ENCODE measurements at places on chromosomes 7 and 10.

DNA sequence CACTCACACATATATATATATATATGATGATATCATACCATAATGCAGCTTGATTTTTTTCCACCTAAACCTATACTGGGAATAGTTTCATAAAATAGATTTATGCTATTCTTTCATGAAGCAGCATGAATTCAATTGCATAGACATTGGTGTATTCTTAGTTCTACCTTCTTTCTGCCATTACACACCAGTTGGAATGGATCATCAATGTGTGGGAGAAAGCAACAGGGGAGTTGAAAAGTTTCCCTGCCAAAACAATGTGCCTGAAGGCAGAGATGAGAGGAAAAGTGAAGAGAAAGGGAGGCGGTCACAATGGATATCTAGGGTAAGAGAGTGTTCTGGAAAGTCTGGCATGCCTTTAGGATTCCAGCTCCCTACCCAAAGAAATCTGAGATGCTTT is 25.2 kb upstream of the ACSL5 start:
- no peak for DNase-seq

DNA sequence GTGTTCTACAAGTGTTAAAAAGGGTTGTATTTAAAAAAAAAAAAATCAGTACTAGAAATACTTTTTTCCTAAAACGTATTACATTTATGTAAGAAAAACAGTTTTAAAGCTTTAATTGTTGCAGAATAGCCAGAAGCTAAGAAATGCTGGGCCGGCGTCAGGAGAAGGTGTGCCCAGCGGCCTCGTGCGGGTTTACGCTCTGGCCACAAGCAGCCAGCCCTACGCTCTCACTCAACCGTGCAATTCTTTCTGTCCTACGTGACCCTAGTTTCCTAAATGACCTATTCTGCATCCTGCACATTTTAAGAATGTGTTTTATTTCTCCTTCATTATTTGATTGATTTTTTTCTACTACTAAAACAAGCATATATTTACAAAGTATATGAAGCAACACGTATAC is 279.7 kb upstream of the KLF14 start:
- DNase-seq = no peak

- no peak for DNase-seq
Measured at GRCh38 chr10:83553366-83553765, 585.9 kb upstream of the GHITM start.

DNA sequence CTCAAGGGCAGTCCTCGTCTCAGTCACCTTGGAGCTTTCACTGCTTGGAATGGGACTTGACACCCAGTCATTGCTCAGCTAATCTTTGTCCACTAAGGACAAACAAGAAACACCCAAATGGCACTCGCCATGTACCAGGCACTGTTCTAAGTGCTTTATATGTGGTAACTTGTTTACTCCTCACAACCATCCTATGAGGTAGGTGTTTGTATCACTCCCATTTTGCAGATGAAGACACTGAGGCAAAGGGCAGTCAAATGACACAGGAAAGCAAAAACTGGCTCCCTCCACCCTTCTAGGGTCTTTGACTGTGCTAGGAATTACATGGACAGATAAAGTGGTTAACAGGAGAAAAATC is 24.7 kb downstream of the DNAJB12 start:
- DNase-seq = no peak

- DNase-seq = no peak
Measured at GRCh38 chr10:13773043-13773442, 186.3 kb downstream of the PRPF18 start.

DNA sequence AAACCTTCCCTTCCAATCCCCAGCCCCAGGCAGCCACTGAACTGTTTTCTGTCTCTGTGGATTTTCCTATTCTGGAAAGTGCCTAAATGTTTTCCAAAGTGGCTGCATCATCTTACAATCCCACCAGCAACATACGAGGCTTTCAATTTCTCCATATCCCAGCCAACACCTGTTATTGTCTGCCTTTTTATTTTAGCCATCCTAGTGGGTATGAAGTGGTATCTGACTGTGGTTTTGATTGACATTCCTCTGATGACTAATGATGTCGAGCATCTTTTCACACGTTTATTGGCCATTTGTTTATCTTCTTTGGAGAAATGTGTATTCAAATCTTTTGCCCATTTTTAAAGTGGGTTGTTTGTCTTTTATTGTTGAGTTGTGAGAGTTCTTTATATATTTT is 6.2 kb upstream of the SMC3 start:
- no peak for DNase-seq

GRCh38 chr7:39490296-39490695 is 75.9 kb upstream of the YAE1 start:
- no peak for DNase-seq

GRCh38 chr10:106513352-106513771 is 651.1 kb downstream of the SORCS1 start:
- DNase-seq = no peak

- no peak for DNase-seq
Measured at GRCh38 chr7:106767078-106767477, 98.0 kb upstream of the PIK3CG start.

GRCh38 chr10:24435374-24435773 is 226.4 kb downstream of the KIAA1217 start:
- DNase-seq = no peak

DNA sequence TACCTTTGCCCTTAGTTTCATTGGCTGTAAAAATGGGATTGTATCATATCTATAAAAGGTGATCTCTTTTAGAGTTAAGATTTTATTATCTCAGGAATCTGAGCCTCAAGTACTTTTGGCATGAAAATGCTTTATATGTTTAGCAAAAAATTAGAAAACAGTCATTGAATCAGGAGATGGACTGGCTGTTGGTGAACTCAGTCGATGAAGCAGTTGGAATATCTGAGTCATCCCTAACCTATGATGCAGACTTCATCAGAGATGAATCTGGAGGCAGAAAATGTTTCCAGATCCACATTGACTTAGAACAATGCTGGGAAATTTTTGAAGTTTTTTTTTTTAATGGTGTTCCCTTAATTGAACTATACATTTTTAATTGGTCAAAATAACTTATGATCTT is 228.5 kb downstream of the SLC25A13 start:
- no peak for DNase-seq

DNA sequence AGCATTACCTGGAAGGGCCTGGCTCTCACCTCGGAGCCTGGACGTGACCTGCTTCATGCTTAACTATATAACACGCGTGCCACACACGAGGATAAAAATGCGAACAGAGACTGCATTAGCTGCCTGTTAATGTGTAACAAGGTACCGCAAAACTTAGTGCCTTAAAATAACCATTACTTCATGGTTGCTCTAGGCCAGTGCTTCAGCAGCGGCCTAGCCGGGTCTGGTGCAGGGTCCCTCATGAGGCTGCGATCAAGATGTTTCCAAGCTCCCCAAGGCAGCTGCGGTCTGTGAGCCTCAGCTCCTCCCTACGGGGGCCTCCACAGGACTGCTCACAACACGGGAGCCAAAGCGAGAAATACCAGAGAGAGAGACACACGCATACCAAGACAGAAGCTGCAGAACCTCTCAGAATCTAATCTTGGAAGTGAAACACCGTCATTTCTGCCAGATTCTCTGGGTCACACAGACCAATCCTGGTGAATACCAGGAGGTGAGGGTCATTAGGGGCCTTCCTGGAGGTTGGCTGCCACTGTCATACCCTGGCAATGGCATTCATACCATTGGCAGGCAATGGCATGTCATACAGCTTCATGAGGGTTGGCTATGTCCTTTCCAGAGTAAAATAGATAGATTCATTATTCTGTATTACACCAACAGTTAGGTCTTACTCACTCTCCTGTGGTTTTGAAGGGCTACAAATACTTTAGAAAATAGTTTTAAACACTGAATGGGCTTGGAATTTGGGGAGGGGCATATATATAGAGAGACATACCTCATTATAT is 94.5 kb downstream of the HIPK2 start:
- no peak for DNase-seq

- DNase-seq = peak; percentile 77
Measured at GRCh38 chr7:137454767-137455166, 111.2 kb upstream of the PTN start.

- DNase-seq = no peak
Measured at GRCh38 chr10:126511917-126512479, 123.7 kb upstream of the ADAM12 start.

GRCh38 chr10:44325157-44325556 is 59.7 kb downstream of the CXCL12 start:
- DNase-seq = no peak

- DNase-seq = no peak
Measured at GRCh38 chr7:37225285-37225969, 223.2 kb downstream of the ELMO1 start.

GRCh38 chr7:94301024-94301586 is 93.6 kb upstream of the COL1A2 start:
- DNase-seq = peak; percentile 80

DNA sequence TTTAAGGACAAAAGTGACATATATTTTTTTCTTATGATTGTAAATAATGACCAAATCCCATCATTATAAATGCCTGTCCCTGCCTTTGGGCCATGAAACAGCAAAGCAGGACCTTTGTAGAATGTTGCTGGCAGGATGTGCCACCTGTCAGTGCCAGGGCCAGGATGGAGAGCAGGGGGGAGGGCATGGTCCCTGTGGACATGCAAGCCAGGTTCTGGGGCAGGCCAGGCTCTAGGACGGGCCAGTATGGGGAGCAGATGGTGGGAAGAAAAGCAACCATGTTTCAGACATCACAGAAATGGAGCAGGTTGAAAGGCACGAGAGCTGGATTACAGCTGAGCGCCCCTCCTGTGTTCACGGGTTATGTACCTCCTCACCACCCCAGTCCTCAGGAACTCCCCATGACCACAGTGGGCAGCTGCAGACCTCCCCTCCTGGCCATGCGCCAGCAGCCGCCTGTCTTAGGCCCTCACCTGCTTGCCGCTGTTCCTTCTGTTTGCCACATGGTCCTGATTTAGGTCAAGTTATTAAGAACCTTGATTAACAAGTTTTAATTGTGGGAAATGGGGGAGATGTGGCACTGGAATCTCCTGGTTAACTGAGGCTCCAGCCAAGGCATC is 210.4 kb downstream of the PAXIP1 start:
- DNase-seq = no peak

- no peak for DNase-seq
Measured at GRCh38 chr7:111736552-111736874, 174.2 kb upstream of the IMMP2L start.

DNA sequence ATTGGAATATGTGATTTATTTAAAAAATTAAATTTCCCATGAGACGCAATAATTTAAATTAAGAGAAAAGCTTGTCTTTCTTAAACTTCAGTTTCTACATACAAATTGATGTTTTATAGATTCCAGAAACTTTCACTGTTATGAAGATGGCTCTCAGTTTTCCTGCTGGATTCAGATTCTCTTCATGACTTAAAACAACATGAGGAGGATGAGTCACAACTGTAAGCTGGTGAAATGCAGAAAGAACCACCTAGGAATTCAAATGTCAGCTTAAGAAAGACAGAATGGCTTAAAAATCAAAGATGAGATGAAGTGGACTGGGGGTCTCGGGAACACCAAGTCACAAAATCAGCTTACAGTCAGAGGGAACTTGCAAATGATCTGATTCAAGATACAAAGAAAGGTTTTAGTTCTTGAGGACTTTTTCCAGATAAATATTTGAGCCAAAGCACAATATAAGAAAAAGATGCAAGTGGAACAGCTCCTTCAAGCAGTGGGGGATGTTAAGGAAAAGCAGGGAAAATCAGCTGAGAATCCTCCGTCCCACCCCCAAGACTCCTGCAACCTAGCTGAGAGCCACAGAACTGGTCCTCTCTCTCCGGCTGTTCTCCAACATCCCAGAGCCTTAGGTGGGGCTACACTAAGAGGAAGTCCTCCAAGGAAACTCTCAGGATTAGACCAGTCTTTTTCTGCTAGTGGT is 279.8 kb downstream of the KCNMA1 start:
- DNase-seq = no peak

DNA sequence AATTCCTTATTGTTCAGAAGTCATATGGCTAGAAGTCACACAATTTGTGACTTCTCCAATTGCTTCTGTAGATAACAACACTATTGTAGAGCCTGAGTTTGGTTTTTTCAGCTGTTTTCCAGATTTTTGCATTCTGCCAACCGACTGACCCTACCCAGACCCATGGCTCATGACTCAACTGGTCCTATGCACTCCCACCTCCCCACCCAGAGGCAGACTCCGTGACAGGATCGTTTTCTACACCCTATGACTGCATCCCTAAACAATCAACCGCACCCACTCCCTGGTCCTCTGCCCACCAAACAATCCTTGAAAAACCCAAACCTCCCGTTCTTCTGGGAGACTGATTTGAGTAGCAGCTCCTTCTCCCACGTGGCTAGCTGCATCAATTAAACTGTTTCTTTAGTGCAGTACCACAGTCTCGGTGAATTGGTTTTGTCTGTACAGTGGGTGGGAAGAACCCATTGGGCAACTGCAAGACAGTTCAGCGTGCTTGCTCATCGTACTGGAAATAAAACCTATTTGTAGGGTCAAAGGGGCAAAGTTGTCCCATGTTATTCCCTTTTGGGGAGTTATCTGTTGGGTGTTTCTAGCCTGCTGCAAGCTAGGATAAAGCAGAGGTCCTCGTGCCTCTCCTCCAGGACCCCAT is 150.3 kb upstream of the FAM20C start:
- peak; percentile 26 for DNase-seq

DNA sequence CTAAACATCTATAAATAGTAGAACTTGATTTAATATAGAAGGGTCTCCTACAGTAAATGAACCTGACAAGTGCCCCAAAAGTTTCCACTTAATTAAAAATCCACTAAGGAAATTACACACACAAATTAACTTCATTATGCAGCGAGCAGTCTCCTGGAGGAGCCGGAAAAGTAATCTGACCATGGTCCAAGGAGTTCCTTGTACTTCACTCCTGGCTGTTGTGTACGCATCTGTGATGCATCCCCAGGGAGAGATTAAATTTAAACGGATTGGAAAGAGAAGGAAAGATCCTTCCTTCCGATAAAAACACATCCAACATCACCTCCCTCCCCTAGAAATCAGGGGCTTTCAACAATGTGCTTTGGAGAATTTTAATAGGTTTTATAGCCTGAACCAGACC is 85.5 kb downstream of the PARD3 start:
- no peak for DNase-seq

- no peak for DNase-seq
Measured at GRCh38 chr10:22573820-22574569, 140.4 kb downstream of the PIP4K2A start.
